ENCODE measurements at places on chromosomes 5 and 9.

GRCh38 chr5:132090107-132090506, 16.5 kb downstream of the CSF2 start:
- DNase-seq: no peak
- no peak overlapping the region for H3K4me3 ChIP-seq
- H3K36me3 ChIP-seq: peaks cover 2% of the 10 kb centered on the region
- peaks cover 35% of the 10 kb centered on the region for H3K4me1 ChIP-seq
- H3K27me3 ChIP-seq: no peaks in the 10 kb centered on the region

DNA sequence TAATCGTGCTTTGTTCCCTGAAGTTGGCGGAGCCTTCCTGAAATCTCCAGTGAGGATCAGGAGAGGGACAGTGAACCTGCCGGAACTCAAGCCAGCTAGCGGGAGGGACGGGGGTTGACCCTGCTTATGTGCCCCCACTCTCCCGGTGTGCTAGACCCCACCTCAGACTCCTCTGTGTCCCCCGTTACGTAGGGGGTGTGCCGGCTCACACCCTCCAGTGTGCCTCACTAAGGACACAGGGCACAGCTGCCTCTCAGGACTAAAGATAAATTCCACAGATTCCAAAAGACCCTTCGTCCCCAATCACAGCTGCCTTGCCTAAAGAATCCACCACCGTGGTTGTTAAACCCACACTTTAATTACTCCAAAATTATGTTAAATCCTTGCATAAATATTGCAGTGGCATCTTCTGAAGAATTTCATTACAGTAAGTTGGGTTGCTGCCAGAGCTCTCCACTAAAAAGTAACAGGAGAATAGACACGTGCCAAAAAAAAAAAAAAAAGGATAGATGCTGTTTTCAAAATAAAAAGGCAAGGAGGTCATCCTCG, 73.7 kb downstream of the GTF3C4 start:
- DNase-seq: no peak
- H3K4me1 ChIP-seq: no peaks in the 10 kb centered on the region
- H3K27me3 ChIP-seq: peaks cover 62% of the 10 kb centered on the region
- no peak overlapping the region for H3K27ac ChIP-seq

DNA sequence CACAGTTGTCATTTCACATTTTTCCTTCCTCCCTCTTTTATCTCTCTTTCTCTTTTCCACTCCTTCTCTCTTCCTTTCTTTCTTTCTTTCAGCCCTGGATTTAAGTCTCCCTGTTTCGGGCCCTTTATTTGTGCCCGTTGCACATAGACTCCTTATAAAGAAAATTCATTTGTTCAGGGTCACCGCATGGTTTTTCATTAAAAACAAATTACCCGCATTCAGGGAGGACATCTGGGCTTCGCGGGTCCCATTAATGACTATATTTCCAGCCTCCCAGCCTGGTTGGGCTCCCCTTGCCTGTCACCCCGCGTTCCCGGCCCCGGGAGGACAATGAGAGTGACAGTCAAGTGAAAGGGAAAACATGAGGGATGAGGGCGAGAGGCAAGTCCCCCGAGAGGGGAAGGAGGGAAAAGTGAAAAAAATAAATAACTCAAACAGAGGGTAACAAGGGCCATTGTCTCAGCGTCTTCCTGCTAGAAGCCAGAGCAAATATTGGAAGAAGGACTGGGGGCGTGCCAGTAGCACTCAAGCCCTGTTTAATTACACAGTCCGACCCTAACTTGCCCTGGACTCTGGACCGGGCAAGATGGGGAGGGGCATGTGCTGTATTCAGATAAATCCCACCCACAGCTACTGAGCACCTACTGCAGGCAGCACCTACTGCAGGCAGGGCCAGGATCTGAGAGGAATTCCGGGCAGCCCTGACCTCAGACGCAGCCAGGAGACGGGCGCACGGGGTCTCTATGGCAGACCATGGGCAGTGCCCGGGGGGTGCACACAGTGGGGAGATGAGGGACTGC, 166.2 kb downstream of the PAX5 start:
- H3K4me1 ChIP-seq: no peaks in the 10 kb centered on the region
- H3K4me3 ChIP-seq: no peak overlapping the region
- H3K27me3 ChIP-seq: peaks cover 31% of the 10 kb centered on the region
- no peak overlapping the region for H3K27ac ChIP-seq

- H3K4me1 ChIP-seq: no peaks in the 10 kb centered on the region
- H3K36me3 ChIP-seq: no peaks in the 10 kb centered on the region
- DNase-seq: no peak
- no peak overlapping the region for H3K27ac ChIP-seq
- H3K27me3 ChIP-seq: peaks cover 18% of the 10 kb centered on the region
These were observed 8.7 kb downstream of the SLC6A19 start for GRCh38 chr5:1209896-1210776.

- peaks cover 1% of the 10 kb centered on the region for H3K36me3 ChIP-seq
- no peak overlapping the region for H3K4me3 ChIP-seq
- H3K27me3 ChIP-seq: peaks cover 20% of the 10 kb centered on the region
- no peak for DNase-seq
- no peak overlapping the region for H3K27ac ChIP-seq
- no peaks in the 10 kb centered on the region for H3K4me1 ChIP-seq
These were observed 176.6 kb upstream of the FREM1 start for GRCh38 chr9:15086778-15087324.

- no peak overlapping the region for H3K27ac ChIP-seq
- no peak overlapping the region for H3K4me3 ChIP-seq
- peaks cover 6% of the 10 kb centered on the region for H3K4me1 ChIP-seq
- no peak for DNase-seq
- peaks cover 42% of the 10 kb centered on the region for H3K27me3 ChIP-seq
These were observed 88.2 kb upstream of the CLINT1 start for GRCh38 chr5:157947156-157947555.

- H3K27ac ChIP-seq: no peak overlapping the region
- no peak overlapping the region for H3K4me3 ChIP-seq
- no peaks in the 10 kb centered on the region for H3K4me1 ChIP-seq
- H3K36me3 ChIP-seq: no peaks in the 10 kb centered on the region
These were observed 943.8 kb downstream of the NR2F1-AS1 start for GRCh38 chr5:92637247-92637646.

DNA sequence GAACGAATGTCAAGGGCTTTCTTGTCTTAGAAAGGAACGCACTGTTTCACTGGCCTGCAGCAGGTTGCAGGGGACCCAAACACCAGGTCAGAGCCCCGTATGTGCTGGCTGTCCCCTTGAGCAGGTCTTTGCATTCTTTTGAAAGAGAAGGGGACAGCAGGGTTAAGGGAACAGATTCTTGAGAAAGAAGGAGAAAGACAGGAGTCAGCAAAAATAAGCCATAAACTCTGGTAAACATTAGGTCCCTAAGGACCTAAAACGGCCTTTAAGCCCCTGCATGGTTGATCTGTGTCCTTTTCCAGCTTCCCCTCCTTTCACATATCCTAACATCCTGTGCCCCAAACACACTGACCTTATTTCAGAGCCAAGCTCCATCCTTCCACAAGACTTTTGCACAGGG, 190.8 kb upstream of the ADRA1B start:
- no peak for DNase-seq
- no peak overlapping the region for H3K4me3 ChIP-seq
- H3K27me3 ChIP-seq: peaks cover 43% of the 10 kb centered on the region

- H3K27me3 ChIP-seq: peaks cover 22% of the 10 kb centered on the region
- H3K36me3 ChIP-seq: peaks cover 1% of the 10 kb centered on the region
- no peak overlapping the region for H3K4me3 ChIP-seq
- no peak overlapping the region for H3K27ac ChIP-seq
- H3K4me1 ChIP-seq: no peaks in the 10 kb centered on the region
These were observed 216.8 kb upstream of the RPS23 start for GRCh38 chr5:82494942-82495341.

DNA sequence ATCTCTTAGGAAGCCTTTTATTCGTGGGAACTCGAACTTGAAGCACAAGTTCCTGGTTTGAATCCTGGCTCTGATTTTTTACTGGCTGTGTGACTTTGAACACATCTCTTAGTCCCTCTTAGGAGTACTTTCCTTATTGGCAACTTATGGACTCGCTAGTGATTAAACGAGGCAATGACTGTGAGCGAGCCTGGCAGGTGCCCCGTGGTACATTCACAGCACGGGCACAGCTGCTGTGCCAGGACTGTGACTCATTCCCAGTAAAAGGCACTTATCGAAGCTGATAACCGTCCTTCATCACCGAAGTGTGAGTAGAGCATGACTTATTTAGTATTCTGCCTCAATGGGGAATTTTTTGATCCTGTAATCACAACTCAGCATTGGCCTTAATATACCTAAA, 22.7 kb downstream of the CFAP90 start:
- no peak overlapping the region for H3K27ac ChIP-seq
- H3K4me1 ChIP-seq: no peaks in the 10 kb centered on the region
- H3K27me3 ChIP-seq: peaks cover 53% of the 10 kb centered on the region
- no peak for DNase-seq

DNA sequence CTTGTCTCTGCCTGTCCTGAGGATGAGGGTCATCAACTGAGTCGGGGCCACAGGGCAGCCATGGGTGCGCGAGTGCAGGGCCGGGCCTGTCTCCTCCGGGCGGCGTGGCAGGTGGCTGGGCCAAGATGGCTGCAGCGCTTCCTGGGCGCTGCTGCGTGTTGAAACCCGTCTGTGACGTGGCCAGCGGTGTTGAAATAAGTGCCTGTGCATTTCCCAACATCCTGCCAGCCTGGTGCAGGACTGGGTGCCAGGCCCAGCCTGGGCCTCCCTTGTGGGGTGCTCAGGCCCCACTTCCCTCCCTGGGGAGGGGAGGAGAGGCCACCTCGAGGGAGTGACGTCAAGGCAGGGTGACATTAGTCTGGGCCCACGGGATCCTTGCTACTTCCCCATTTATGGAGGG, 45.5 kb downstream of the RXRA start:
- no peak overlapping the region for H3K27ac ChIP-seq
- no peaks in the 10 kb centered on the region for H3K36me3 ChIP-seq
- H3K27me3 ChIP-seq: no peaks in the 10 kb centered on the region

DNA sequence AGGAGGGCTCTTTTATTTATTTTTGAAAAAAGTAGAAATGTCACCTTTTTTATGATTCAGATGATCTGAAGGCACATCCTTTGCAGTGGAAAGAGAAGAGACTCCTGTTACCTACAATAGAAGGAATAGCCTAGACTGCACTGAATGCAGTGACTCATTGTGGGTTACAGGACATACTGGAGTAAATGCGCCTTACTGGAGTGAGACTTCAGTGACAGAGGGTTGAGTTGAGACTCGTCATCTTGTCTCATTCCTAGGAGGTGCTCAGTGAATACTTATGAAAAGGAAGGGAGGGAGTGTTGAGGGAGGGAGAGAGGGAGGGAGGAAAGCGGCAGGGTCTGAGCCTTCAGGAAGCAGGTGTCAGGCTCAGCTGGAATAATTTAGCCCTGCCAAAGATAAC, 25.2 kb downstream of the ANKRA2 start:
- H3K27me3 ChIP-seq: peaks cover 36% of the 10 kb centered on the region
- no peak overlapping the region for H3K27ac ChIP-seq
- no peaks in the 10 kb centered on the region for H3K4me1 ChIP-seq
- no peak for DNase-seq
- peaks cover 5% of the 10 kb centered on the region for H3K36me3 ChIP-seq

- no peak overlapping the region for H3K4me3 ChIP-seq
- H3K4me1 ChIP-seq: peaks cover 12% of the 10 kb centered on the region
- H3K27ac ChIP-seq: no peak overlapping the region
- no peaks in the 10 kb centered on the region for H3K27me3 ChIP-seq
These were observed 43.7 kb downstream of the GLRX start for GRCh38 chr5:95778713-95779436.

DNA sequence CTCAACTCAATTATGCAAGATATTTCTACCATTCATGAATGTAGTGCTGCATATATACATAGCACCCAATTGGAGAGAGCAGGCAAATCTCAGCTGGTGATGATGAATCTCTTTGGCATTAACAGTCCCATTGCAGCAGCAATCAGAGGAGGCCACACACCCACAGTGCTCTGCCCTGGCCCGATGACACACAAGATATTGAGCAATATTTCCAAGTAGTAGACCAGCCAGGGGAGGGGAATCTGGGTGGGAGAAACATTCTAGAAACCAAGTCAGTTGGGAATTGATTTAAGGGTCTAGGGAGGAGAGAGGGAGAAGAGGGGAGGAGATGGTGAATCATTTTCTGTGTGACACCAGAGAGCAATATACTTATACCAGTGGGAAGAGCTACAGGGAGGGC, 14.9 kb upstream of the C5orf63 start:
- no peak overlapping the region for H3K27ac ChIP-seq
- H3K4me1 ChIP-seq: no peaks in the 10 kb centered on the region
- no peaks in the 10 kb centered on the region for H3K36me3 ChIP-seq
- no peak overlapping the region for H3K4me3 ChIP-seq

DNA sequence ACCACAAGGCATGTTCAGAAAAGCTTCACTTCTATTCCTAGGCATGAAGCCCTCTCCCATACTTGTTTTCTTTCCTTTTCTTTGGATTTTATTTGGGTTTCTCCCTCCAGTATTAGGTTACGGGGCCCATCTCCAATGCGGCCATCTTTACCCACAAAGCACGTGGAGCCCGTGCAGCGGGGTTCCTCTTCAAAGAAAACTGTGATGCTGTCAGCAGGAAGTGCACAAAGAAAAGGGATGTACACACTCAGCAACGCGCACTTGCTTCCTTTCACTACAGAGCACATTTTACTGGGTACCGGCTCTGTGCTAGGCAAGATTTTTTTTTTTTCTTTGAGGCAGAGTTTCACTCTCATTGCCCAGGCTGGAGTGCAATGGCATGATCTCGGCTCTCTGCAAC, 106.6 kb downstream of the COL23A1 start:
- H3K27ac ChIP-seq: no peak overlapping the region
- DNase-seq: peak; percentile 32
- H3K27me3 ChIP-seq: peaks cover 29% of the 10 kb centered on the region
- peak overlapping the region; percentile 2 for H3K4me3 ChIP-seq
- H3K36me3 ChIP-seq: no peaks in the 10 kb centered on the region

GRCh38 chr9:82021198-82021597, 32.6 kb downstream of the SPATA31D1 start:
- H3K27ac ChIP-seq: no peak overlapping the region
- DNase-seq: no peak
- no peak overlapping the region for H3K4me3 ChIP-seq
- H3K27me3 ChIP-seq: no peaks in the 10 kb centered on the region

- H3K4me1 ChIP-seq: no peaks in the 10 kb centered on the region
- no peak overlapping the region for H3K27ac ChIP-seq
- H3K4me3 ChIP-seq: no peak overlapping the region
- no peak for DNase-seq
- no peaks in the 10 kb centered on the region for H3K36me3 ChIP-seq
These were observed 51.7 kb upstream of the VPS13A start for GRCh38 chr9:77125665-77126064.

DNA sequence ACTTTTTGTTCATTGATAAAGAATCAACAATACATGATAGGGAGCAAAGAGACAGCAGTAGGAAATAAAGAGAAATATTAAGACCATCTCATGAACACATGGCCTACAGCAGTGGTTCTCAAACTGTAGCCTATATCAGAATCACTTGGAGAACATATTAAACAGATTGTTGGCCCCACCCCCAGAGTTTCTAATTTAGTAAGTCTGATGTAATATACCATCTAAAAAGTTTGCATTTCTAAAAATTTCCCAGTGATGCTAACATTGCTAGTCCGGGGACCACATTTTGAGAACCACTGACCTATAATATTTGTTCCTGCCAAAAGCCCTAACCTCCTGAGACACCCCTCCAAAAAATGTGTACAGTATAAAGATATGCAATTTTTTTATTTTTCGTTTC, 306.2 kb upstream of the NREP start:
- H3K4me1 ChIP-seq: no peaks in the 10 kb centered on the region
- H3K27ac ChIP-seq: no peak overlapping the region
- peaks cover 2% of the 10 kb centered on the region for H3K36me3 ChIP-seq
- no peak for DNase-seq
- H3K4me3 ChIP-seq: no peak overlapping the region

GRCh38 chr5:28408651-28409050, 1370.3 kb upstream of the CDH9 start:
- H3K4me3 ChIP-seq: no peak overlapping the region
- no peak for DNase-seq
- no peak overlapping the region for H3K27ac ChIP-seq
- no peaks in the 10 kb centered on the region for H3K36me3 ChIP-seq
- no peaks in the 10 kb centered on the region for H3K4me1 ChIP-seq
